ENCODE measurements at places on chromosomes 2 and 18.

- no peak for DNase-seq
These were observed 200.0 kb upstream of the MEX3C start for GRCh38 chr18:51397347-51397962.

GRCh38 chr18:23336101-23336500, 117.0 kb upstream of the RIOK3 start:
- DNase-seq = peak; percentile 12

DNA sequence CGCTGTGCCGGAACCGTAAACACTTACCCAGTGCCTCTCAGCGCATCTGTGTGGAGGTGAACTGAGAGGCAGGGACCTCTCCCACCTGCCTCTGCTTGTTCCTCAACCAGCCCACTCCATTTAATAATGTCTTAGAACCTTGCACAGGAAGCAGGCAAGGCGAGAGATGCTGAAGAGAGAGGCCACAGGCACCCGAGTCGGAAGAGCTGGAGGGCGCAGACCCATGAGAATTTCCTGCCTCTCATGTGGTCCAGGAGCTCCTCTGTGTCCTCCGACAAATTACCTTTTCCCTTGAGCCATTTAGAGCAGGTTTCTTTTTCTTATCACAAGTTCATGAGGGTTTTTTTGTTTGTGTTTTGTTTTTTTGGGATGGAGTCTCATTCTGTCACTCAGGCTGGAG, 4.9 kb upstream of the RFX8 start:
- no peak for DNase-seq

GRCh38 chr2:127205218-127206125, 14.6 kb downstream of the CYP27C1 start:
- no peak for DNase-seq

- no peak for DNase-seq
These were observed 142.9 kb upstream of the MEX3C start for GRCh38 chr18:51340332-51340731.

DNA sequence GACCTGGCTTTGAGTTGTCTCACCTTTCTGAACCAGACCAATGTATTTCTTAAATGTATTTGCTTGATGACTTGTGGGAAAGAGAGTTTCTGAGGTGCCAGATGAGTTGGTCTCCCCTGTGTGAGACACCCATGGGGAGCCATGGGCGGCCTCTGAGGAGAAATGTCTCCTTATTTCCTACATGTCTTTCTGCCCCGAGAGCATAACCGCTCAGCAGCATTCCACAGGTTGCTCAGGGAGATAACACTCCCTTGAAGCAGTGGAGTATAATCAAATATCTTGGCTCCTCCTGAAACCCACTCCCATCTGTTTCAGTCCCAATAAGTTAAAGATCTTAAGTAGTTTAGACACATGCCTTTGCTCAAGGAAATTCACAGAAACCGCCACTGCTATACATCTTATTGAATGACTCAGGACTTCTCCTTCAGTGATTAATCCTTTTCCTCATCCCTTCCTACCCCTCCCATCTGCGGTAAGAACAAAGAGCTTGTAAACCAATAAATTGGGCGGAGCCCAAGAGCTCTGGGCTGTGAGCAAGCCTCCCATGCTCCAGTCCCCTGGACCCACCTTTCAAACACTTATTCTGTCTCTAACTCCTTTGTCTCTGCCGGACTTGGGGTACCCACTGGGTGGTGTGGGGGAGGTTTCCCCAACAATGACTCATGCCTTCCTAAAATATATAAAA, 285.5 kb upstream of the LRRTM4 start:
- no peak for DNase-seq

DNA sequence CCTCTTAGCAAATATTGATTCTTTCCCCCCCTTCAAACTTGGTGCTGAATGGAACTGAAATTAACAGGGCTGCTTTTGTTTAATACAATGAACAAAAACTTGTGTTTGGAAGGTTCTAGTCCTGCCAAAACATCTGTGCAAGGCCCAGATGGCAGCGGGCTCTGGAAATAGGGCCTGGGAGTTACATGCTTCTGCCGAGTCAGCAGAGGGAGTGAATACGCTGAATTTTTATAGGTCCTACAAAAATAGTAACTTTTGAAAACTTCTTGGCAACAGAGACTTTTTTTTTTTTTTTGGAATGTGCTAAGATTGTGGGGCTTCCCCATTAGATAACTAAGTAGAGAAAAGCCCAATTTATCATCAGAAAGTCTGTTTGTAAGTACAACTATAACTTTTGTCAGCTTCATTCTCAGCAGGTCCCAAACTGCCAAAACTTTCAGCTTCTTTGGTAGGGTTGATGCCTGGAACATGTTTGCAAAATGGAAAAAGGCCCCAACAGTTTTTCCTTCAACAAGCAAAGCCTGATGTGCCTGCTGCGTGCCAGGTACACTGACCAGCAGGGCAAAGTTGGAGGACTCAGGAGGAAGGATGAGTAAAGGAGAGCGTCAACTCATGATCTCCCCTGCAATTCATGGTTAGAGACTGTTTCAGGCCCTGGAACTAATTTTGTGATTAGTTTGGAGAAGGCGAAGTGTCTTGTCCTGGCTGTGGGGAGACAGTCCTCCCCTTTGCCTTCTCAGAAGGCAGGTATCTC, 45.1 kb upstream of the HDAC4 start:
- no peak for DNase-seq

- no peak for DNase-seq
These were observed 7.2 kb upstream of the LBH start for GRCh38 chr2:30224151-30224550.

DNA sequence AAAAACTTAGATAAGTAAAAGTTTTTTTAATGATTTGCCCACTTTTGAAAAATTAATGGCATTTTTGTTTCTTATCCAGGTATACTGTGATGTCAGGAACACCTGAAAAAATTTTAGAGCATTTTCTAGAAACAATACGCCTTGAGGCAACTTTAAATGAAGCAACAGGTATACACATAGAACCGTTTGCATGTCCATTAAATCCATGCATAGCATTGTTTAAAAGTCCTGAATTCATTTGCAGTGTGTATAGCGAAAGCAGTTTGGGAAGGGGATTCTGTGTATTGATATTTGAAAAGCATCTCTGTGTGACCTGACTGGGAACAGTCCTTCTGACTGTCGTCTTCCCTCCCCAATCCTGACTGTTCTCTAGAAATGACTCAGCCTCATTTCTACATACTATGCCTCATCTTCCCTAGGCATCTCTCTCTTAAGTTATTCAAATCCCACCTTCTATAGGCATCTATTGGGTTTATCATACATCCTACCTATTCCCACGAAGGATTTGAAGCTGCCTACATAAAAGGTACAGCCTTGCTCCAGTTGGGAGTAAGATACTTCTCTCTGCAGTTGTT, 79.2 kb upstream of the MAP3K20 start:
- peak; percentile 61 for DNase-seq

DNA sequence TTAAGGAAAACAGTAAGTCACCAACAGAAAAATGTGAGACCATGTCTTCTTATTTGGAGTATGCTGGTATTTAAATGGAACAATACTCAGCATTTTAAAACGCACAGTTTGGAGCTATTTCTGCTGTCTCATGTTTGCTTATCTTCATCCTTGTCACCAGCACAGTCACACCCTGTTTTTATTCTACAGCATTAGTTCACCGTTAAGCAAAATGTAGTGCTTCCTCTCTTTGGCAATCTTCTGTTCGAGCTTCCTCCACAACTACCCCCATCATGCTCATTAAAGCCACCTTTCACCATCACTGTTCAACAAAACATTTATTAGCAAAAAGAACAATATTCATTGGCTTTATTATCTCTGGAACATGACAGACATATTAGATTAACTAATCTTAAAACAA, 64.0 kb downstream of the SLC40A1 start:
- no peak for DNase-seq

- DNase-seq = peak; percentile 8
These were observed 1.9 kb upstream of the SYT4 start for GRCh38 chr18:43279015-43279744.

- DNase-seq = peak; percentile 71
These were observed 93.6 kb downstream of the ZAP70 start for GRCh38 chr2:97806738-97807618.

GRCh38 chr2:172091761-172092566, 6.7 kb downstream of the DLX1 start:
- DNase-seq = no peak

GRCh38 chr2:54840559-54841468, 117.4 kb downstream of the EML6 start:
- no peak for DNase-seq

DNA sequence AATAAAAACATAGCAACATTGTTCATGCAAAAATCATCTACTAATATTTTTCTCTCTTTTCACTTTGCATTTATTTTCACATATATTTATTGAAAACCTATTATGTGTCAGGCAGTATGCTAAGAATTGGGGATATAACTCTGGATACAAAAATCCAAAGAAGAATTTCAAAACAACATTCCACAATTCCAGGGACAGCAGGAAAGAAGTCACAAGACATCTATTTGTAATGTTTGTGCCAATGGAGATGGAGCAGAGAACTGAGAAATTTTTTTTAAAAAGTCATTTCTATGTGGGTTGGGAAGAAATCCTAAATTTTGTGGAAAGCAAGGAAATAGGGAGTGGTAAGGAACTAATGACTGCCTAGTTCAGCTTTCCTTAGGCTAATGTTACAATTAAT, 128.6 kb upstream of the TLK1 start:
- DNase-seq = no peak

- DNase-seq = peak; percentile 94
These were observed 391.6 kb downstream of the NBAS start for GRCh38 chr2:15169326-15170069.

DNA sequence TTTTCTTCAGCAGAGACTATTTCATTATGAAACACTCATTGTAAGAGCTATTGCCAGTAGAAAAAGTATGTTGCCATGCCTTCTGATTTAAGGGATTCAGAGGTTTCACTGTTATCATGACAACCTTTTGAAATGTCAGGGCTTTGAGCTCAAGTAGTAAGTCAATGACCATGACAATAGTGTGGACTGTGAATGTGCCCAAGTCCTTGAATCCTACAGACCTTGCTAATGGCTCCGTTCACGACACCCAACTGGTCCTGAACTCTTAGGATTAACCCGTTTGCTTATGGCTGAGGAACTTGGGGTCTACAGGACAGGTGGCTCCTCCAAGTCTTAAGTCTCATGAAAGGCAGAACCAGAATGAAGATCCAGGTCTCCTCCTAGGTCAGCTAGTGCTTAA, 17.6 kb upstream of the KIDINS220 start:
- no peak for DNase-seq

DNA sequence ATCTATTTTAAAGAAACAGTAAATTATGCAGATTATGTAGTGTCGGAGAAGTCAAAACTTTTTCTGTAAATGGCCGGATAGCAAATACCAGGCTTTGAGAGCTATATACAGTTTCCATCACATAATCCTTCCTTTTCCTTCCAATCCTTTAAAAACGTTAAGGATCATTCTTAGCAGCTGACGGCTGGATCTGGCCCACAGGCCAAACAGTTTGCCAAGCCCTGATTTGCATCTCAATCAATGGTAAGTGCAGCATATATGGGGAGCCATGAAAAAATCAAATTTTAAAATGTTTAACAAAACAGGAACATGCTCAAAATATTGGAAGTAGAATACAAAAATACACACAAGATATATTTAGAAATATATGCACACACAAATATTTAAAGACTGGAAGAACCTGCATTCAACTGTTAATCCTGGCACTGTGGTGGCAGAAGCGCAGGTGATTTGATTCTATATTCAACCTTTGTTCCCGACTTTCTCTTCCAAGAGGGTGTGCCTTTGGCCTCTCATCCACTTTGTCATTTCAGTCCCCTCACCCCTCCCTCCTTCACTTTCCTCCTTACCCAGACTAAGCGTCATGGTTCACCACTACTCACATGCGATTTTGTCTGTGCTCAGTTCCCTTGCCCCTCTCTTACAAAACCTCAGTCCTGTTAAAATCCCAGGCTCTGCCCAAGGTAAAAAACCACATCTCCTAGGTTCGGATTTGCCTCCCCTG, 27.3 kb downstream of the NDUFA10 start:
- DNase-seq = no peak

DNA sequence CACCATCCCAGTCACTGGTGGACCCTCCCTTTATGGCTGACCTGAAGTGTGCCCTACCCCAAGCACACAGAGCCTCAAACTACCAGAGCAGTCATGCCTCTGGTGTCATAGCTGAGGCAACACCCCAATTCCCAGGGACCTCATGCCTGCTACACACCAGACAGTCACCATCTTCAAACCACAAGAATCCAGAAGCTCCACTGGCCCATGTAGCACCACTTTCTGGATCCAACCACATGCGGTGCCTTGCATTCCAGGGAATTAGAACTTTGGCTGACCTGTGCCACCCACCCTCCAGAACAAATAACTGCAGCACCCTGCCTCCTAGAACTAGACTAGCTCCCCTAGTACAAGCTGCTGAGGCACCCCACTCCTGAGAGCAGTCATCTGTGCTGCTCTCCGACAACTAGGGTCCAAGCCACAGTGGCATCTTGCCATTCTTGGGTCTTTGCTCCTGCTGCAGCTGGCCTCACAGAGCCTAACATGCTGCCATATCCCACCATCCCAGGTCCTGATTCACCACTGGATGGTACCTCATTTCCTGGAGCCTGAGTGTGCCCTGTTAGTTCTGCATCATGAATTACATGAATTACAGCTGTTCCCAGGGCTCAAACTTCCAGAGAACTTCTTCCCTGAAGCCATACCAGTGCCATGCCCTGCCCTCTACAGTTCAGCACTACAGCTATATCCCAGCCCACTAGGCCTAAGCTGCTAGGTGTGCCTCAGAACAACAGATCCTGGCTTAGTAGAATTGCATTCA, 243.8 kb upstream of the CHST9 start:
- DNase-seq = no peak

- DNase-seq = no peak
These were observed 2.6 kb downstream of the SLC66A2 start for GRCh38 chr18:79948719-79949411.

GRCh38 chr2:85449214-85449588, 30.7 kb downstream of the SH2D6 start:
- no peak for DNase-seq

DNA sequence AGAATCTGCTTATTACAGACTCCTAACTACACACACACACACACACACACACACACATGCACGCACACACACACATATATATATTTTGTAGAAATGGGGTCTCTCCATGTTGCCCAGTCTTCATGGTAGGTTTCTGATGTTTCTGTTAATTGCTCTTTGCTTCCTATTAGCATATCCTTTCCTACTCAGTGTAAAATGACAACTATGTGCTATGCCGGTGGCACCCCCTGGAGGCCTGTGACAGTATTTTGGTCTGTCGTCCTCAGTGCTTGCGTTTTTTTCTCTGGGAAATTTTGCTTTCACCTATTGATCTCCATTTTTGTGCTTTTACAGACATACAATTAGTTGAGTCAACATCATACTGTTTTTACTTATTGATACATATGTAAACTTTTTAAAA, 322.1 kb downstream of the LRRTM1 start:
- DNase-seq = no peak

DNA sequence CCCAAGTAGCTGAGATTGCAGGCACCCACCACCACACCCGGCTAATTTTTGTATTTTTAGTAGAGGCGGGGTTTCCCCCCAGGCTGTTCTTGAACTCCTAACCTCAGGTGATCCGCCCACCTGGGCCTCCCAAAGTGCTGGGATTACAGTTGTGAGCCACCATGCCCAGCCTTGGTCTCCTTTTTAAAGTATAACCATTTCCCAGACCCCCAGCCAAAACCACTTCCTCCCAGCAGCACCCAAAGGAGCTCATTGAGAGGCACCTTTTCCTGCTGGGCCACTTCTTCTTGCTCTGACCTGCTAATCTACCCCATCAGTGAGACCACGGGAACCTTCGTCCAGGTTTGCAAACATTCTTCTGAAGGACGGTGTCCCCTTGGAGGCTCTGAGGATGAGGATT, 69.9 kb downstream of the INPP5D start:
- DNase-seq = no peak

Measured in fibroblast of mammary gland (primary cell).